Caudate nucleus (tissue), 63 donors: ENCODE measurements at places on chromosomes 7 and 10.

GRCh38 chr10:64840341-64840740 is 1319.1 kb downstream of the REEP3 start:
- no peak for DNase-seq

GRCh38 chr7:91266067-91266688 is 1.9 kb downstream of the FZD1 start:
- DNase-seq, result no peak

DNA sequence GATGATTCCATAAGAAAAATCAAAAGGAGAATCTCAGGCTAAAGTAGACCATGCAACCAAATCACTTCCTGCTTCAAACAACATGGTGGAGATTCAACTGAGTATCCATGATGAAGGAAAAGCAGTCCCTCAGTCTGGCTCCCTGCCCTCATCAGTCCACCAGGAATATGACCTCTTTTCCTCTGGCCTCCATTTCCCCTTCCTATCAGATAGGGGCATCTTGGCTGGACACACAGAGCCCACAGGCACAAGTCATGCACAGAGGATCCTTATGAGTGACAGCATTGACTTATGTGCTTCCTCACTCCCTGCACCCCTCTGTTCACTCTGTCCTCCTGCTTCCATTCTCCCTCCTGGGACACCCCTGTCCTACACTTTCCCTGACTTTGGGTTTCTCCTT is 16.8 kb downstream of the PIP start:
- DNase-seq, result no peak

GRCh38 chr7:108815815-108816214 is 246.1 kb downstream of the DNAJB9 start:
- DNase-seq, result no peak

DNA sequence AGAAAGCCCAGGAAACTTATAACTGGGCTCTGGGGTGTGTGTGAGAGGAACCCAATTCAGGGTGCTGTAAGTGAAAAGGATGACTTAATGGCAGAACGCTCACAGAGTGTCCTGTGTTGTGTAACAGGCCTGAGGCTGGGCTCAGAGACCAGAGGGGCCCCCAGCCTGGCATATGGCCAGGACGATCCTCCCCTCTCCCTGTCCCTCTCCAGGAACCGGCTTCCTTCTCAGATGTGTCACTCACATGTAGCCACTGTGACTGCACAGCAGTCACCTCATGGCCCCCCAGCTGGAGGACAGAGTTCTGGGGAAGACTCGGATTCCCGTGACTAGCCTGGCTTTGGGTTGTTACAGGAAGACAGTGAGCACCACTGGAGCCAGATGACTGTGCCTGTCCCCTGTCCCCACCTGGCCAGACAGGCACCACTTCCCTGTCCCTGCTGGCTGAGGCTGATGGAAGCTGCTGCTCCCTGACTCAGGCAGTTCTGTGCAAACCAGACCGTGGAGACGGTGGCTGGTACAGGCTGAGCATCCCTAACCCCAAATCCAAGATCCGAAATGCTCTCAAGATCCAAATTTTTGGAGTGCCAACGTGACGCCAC is 220.5 kb downstream of the MLLT10 start:
- no peak for DNase-seq

GRCh38 chr10:33487014-33487776 is 152.7 kb upstream of the NRP1 start:
- DNase-seq, result no peak

GRCh38 chr7:43309706-43310022 is 197.2 kb downstream of the HECW1 start:
- DNase-seq, result no peak

DNA sequence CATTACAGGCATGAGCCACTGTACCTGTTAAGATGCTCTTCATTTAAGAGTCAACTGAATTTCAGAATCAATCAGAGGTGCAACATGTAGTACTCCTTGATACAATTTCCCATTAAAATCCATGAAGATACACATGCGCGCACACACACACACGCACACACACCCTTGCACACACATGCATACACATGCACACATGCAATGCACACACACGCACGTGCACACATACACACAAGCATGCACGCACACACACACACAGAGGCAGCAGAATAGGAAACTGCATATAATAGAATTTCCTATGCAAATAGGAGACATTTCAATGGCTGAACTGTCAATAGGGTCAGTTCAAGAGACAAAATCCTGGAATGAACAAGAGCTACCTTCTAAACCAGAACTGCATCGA is 192.6 kb downstream of the CALN1 start:
- no peak for DNase-seq

- DNase-seq, result no peak
Measured at GRCh38 chr7:95594185-95594584, 2.1 kb downstream of the PDK4 start.

DNA sequence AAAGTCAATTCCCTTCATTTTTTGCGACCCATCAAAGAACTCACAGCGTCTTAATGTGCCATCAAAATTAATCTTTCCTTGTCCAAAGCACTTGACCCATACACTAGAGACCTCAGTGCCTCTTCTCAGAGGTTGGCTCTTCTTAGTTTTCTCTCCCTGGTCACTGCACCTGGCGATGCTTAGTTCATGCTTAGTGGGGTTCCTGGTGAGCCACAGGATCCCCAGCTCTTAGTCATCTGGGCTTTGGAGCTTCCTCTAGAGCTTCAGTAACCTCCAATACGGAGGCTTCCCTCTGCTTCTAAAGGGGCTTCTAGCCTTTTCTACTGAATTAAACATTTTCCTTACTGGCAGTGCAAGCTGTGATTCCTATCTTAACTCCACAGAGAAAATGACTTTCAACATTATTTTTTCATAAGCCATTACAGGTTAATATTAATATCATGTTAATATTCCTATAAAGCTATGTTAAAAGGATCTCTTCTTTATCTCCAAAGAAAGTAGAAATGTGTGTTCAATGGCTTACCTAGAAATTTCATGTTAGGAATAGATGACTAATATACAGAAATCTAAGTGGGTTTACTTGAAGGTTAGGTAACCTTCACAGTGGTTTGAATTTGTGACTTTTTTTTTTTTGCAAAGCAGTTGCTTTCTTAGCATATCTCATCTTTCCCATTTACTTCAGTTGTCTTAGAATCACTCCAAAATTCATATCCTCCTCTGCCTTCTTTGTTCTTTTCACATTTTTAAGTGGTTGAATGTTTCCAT is 295.2 kb downstream of the CAMK1D start:
- DNase-seq, result no peak

DNA sequence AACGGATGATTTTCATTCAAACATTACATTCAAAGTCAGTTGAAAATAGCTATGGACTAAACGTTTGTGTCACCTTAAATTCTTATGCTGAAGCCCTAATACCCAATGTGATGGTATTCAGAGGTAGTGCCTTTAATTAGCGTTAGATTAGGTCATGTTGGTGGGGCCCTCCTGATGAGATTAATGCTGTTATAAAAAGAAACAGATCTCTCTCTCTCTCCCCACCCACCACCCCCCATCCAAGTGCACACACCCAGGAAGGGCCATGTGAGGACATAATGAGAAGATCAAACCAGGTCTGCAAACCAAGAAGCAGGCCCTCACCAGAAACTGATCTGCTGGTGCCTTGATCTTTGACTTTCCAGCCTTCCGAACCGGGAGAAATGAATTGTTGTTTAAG is 44.2 kb downstream of the ZNF438 start:
- DNase-seq, result no peak

GRCh38 chr7:16801111-16801542 is 3.7 kb downstream of the AGR2 start:
- no peak for DNase-seq

GRCh38 chr10:120381931-120382330 is 75.1 kb upstream of the PLPP4 start:
- no peak for DNase-seq
